ENCODE measurements at places on chromosomes 5 and 9.

DNA sequence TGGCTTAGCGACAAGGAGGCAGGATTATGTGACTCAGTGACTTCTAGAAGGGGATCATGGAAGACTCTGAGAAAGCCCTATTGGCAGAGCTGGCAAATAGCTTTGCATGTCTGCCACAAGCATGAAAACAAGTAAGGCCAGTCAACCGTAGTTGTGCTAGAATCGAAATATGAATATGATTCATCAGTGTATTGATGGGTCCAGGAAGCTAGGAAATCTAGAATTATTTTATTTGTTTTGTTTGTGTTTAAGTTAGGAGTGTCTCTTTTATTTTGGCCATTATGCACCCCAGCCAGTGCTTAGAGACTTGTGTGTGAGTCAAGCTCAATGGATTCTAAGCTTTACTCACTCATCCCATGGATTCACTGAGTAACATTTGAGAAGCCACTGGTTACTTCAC lies 3.8 kb upstream of the ITGA2 start:
- DNase-seq, result no peak

GRCh38 chr5:112975721-112976431 lies 722 bp upstream of the DCP2 start:
- no peak for DNase-seq

- DNase-seq, result no peak
Measured at GRCh38 chr9:98867103-98867428, 59.6 kb downstream of the GALNT12 start.

DNA sequence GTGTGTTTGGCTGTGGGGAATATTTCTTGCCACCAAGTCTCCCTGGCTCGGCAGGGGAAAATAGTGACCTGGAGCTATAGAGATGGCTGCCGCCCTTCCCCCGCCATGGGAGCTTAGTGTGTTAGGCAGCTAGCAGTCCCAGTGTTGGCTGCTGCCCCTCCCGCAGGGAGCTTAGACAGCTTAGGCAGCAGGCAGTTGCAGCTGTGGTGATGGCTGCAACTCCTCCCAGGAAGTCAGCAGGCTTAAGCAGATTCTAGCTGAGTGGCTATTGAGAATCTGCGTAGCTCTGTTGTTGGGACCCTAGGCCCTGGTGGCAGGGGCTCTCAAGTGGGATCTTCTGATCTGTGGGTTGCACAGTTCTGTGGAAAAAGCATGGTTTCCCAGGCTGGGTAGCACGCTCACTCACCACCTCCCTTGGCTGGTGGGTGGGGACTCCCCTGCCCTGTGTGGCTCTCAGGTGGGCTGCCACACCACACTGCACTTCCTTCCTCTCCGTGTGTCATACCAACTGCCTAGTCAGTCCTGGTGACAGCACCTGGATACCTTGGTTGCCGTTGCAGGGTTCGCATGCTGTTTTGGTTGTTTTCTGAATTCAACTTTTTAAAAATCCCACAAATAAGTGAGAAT lies 9.3 kb downstream of the OR1N2 start:
- no peak for DNase-seq

GRCh38 chr5:144267961-144268513 lies 97.4 kb downstream of the KCTD16 start:
- no peak for DNase-seq

DNA sequence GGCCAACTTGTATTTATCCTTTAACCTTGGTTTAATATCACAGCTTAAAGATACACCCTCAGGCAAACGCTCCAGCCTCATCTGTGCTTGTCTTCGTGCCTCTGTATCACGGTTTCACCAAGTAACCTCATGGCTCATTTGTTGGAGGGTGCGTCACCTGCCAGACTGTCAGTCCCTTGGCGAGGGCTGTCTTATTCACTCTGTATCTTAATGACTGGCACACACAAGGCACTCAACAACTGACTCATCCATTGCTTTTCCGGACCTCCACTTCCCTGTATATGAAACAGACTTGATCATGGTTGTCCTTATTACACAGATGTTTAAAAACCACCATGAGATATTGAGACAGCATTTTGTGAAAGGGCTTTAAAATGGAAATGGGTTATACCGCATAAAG lies 28.0 kb downstream of the LCP2 start:
- no peak for DNase-seq

DNA sequence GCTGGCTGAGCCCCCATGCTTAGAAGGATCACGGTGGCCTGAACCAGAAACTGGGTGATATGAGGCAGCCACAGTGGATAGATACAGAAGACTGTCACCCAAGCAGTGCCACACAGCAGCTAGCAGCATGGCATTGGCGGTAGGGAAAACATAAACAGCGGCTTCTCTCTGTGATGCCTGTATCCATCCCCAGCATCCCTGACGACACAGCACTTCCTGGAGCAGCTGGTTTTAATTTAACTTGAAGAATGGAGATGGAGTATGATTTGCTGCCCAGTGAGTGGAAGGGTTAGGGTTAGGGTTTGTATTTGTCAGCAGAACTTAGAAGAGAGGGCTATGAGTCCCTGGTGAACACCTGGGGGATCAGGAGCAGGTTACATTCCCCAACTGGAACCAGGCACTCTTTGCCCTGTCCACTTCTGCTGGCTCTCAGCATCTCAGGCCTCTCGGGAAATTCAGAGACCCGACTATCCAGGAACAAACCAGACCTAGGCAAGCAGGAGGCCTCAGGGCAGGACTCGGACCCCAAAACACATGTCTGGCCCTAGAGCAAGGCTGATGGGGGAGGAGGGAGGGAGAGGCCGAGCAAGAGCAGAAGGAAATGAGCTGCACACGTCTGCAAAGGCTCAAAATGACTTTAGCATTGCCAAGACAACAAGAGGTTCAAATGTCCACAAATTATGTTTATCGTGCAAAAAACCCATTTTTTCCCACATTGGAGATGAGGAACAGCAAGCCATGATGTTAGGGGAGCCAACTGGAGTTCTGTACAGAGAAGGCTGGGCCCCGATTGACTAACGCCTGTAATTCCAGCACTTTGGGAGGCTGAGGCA lies 6.5 kb upstream of the GGTA1 start:
- no peak for DNase-seq

DNA sequence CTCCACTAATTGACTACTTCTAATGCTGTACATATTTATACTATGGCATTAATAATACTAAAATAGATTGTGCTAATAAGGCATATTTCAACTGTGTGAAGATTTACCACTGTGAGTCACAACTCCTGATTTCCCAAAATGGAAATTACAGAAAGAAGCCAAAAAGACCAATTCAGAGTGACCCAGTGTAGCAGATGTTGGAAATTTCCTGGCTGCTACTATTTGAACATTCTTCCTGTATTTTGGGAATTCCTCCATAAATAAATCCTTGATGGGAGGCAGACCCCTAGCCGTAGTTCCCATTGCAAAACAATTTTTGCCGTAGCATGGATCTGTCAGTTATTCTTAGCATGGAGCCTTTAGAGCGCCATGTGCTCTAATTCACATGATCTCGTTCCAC lies 11.4 kb upstream of the PRUNE2 start:
- DNase-seq, result no peak

DNA sequence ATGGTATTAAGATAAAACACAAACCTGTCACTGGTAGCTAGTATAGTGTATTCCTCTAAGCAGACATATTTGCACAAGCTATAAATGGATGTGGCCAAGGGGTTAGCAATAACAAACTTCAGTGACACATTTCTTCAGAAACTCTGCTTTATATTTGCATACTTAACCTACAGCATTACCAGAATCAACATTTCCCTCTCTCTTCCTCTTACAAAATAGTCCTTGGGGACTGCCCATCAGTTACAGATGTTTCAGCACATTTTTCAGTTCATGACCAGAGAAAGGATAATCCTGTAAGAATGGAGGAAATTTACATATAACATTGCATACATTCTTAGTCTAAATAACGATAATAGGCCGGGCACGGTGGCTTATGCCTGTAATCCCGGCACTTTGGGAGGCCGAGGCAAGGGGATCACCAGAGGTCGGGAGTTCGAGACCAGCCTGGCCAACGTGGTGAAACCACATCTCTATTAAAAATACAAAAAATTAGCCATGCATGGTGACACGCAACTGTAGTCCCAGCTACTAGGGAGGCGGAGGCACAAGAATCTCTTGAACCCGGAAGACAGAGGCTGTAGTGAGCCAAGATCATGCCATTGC lies 25.3 kb upstream of the SLC1A1 start:
- no peak for DNase-seq

- DNase-seq, result no peak
Measured at GRCh38 chr9:7121664-7122063, 363.9 kb downstream of the KDM4C start.

DNA sequence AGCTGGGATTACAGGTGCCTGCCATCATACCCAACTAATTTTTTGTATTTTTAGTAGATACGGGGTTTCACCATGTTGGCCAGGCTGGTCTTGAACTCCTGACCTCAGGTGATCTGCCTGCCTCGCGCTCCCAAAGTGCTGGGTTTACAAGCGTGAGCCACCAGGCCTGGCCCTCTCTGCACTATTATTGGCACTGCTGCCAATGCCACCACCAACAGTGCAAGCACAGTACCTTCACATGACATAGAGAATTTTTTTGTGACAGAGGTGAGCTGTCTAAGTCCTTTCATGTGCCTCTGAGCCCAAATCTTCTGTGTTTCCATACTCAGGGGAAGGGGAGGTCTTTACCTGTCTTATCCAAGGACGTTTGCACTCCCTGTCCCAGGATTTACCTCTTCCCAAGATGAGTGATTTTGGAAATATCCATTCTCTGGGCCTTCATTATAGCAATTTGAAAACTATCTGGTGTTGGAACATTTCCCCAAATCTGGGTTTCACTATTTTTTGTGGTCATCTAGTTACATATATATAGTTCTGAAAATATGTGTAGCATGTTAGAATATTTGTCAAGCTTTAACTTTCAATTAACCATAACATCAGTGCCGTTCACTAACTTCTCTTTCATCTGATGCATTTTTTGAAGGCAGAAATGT lies 5.4 kb upstream of the CD180 start:
- DNase-seq, result no peak

DNA sequence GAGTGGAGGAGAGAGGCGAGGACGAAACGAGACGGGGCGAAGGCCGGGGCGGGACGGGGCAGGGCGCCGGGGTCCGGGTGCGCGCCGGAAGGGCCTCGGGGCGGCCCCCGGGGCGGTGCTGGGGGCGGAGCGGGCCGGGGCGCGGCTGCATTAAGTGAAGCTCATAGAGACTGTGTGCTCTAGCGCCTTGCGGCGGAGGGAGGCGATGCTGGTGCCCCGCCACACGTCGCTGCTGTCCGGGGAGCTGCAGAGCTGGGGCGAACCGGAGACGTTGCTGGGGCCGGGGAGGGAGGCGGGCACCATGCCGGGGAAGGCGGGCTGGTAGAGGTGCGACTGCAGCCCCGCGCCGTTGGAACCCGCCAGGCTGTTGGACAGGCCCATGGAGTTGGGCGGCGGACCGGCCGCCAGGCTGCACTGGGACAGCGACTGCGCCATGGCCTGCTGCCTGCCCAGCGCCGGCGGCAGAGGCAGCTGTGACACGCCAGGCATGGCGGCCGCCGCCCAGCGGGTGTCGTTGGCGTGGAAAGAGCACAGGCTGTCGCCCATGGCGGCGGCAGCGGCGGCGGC lies 8.3 kb downstream of the OTP start:
- DNase-seq, result no peak

DNA sequence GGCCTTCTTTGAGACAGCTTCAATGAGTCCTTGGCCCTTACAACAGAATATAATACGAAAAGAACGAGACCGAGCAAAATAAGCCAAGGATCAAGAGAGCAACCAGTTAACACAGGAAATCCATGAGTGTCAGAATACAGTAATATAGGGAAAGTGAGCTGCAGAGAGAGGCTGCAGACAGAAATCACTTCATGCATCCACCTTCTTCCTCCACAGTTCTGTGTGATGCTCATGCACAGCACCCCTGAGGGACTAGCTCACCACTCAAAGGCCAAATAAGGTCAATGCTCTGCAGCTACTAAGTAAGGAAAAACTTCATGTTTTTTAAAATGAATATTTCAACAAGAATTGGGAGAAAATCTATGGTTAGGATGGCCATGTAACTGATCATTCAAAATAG lies 257.1 kb downstream of the MCTP1 start:
- no peak for DNase-seq

GRCh38 chr9:32431940-32432555 lies 47.6 kb downstream of the ACO1 start:
- DNase-seq, result peak; percentile 34

- no peak for DNase-seq
Measured at GRCh38 chr9:96457266-96457665, 7.3 kb downstream of the HABP4 start.

GRCh38 chr9:127316586-127317323 lies 52.2 kb downstream of the GARNL3 start:
- DNase-seq, result no peak

- DNase-seq, result no peak
Measured at GRCh38 chr5:45741110-45741509, 44.9 kb upstream of the HCN1 start.

Data from stimulated activated CD4-positive, alpha-beta T cell treated with anti-CD3 and anti-CD28 coated beads, Interleukin-1b, Interleukin-23, amount 100 ng/mL, for 4 hours (primary cell).